ENCODE measurements at places on chromosomes 13 and 19.

- DNase-seq, result no peak
Observed at GRCh38 chr19:40614622-40615411, 13.6 kb downstream of the LTBP4 start.

DNA sequence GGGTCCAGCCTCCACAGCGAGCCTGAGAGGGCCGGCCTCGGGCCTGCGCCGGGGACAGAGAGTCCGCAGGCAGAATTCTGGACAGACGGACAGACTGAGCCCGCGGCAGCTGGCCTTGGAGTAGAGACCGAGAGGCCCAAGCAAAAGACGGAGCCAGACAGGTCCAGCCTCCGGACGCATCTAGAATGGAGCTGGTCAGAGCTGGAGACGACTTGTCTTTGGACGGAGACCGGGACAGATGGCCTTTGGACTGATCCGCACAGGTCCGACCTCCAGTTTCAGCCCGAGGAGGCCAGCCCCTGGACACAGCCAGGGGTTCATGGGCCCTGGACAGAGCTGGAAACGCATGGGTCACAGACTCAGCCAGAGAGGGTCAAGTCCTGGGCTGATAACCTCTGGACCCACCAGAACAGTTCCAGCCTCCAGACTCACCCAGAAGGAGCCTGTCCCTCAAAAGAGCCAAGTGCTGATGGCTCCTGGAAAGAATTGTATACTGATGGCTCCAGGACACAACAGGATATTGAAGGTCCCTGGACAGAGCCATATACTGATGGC, 490 bp downstream of the ITPKC start:
- no peak for DNase-seq

GRCh38 chr19:45791744-45792469, 738 bp downstream of the DMWD start:
- no peak for DNase-seq

DNA sequence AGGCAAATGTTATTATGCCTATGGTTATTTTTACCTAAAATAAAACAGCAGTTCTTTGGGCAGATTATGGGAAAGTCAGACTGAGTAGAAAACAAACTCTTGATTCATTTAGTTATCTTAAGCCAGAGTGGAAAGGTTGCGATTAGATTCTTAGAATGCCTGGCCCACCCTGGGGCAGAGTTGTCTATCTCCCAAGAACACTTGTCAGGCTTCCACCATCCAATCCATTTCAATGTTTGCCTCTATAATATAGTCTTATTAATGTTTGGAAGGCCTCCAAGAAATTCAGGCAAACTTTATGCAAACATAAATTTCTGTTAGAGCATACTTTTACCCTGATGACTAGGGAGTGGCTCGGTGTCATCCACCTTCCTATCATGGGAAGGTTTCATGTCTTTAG, 207.0 kb downstream of the SLITRK6 start:
- DNase-seq, result no peak

DNA sequence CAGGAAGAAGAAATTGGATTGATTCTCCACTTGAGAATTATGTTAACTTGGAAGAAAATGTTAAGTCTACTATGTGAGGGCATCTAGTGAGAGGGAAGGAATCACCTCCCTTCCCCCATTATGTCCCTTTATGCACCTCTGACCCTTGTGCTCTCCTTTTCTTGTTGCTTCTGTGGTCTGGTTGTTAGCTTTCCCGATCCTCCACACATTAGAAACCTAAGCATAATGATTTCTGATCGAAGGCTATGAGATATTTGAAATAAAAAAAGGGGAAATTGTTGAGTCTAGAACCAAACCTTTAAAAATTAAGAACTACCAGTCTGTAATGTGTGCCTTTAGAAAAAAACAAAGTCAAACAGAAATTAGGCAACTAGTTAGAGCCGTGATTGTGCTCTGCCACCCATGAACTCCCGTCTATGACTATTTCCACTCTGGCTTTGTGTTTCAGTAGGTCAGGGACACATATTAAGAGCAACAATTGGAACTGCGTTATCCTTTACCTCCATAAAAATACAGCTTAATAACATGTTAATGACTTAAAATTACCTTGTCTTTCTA, 463 bp upstream of the GPC6 start:
- no peak for DNase-seq

GRCh38 chr19:38837656-38838121, 6.1 kb upstream of the ECH1 start:
- no peak for DNase-seq

- DNase-seq, result no peak
Observed at GRCh38 chr13:110443622-110444225, 117.8 kb downstream of the RAB20 start.

DNA sequence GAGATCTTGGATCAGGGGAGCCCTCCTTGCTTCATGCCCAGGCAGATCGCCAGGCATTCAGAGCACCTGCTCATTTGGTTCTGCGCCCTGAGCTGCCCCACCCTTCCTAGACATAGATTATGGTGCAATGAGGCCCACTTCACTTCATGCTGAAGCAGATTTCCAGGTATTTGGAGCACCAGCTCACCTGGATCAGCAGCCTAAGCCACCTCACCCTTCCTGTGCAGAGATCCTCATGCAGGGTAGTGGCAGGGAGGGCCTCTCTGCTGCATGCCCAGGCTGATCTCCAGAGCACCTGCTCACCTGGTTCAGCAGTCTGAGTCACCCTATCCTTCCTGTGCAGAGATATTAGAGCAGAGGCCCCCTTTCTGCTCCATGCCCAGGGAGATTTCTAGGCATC, 1966.1 kb downstream of the PCDH9 start:
- DNase-seq, result no peak

DNA sequence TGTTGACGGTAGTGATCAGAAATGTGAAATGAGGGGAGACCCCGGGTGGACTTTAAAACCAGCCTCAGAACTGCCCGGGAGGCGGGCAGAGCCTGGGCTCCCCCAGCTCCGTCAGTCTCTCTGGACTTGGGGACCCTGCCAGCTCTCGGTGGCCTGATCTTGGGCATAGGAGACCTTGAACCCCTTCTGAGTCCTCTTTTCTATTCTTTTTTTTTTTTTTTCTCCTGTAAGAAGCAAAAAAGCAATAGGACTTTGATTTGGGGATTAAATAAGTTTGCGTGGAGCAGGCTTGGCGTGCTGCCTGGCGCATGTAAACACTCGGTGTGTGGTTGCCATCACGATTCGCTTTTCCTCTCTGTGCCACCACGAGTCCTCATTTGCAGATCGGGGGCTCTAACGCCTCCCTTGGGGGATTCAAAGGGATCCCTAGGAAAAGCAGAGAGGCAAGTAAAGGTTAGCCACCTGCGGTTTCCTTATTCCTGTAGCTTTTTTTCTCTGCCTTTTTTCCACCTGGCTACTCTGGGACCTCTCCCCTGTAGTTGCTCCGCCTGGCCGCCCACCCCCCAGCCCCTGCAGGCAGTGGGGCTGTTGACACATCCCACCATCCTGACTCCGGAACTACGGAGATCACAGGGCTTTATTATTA, 1.3 kb downstream of the SAFB start:
- no peak for DNase-seq
